Right lung (tissue), 10 donors: ENCODE measurements at places on chromosomes 2 and 18. TPM values are rescaled to one million over a fixed set of nuclear protein-coding genes. Genes with fewer than 3 reads are reported as not detected.

The CCDC85A gene
- polyA plus RNA-seq: 1.7 TPM

The C1QL2 gene
- polyA plus RNA-seq: not detected

The NEU4 gene
- polyA plus RNA-seq: 0.45 TPM

The VIT gene
- 0.12 TPM for polyA plus RNA-seq

The ACMSD gene
- polyA plus RNA-seq: 1.8 TPM

The PROM2 gene
- polyA plus RNA-seq: 8.5 TPM

The MYO5B gene
- 13.5 TPM for polyA plus RNA-seq

The UGT1A4 gene
- not detected for polyA plus RNA-seq

The C2orf49 gene
- polyA plus RNA-seq: 31.5 TPM

The SCYGR4 gene
- 0.14 TPM for polyA plus RNA-seq

The MPP4 gene
- polyA plus RNA-seq: 0.15 TPM

The VSNL1 gene
- polyA plus RNA-seq: 13.8 TPM

The MEP1B gene
- polyA plus RNA-seq: 0.09 TPM

The GPR45 gene
- not detected for polyA plus RNA-seq

The DNAJC5G gene
- 0.37 TPM for polyA plus RNA-seq

The RFTN2 gene
- 21.3 TPM for polyA plus RNA-seq

The CHAC2 gene
- 2.8 TPM for polyA plus RNA-seq

The IL36RN gene
- 0.15 TPM for polyA plus RNA-seq
